ENCODE measurements at places on chromosomes 7 and 10. TPM values are rescaled to one million over a fixed set of nuclear protein-coding genes. Genes with fewer than 3 reads are reported as not detected.
A peak's percentile ranks its signal among the peaks of the same experiment; 100 is the strongest.

DNA sequence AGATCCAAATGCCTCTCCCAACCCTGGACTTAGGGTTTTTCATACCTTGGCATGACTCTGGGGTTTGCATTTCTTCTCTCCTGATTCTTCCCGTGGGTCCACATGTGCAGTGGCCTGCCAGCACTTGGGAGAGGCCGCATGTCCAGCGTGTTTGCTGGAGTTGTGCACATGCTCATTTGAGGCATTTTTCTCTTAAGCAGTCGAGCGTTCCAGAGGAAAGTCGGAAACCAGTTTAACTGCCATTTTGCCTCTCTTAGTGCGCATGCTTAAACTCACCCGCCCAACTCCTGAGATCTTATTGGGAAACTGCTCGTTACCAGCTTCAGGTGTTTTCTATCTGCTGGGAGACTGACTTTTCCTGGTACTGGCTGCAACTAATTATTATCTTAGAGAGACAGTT is 888.4 kb upstream of the PHF14 start:
- no peak for DNase-seq

- DNase-seq, result no peak
Observed at GRCh38 chr10:22832066-22832602, 95.7 kb upstream of the ARMC3 start.

Gene AGR3
- total RNA-seq, result not detected

Gene SLC13A1
- not detected for total RNA-seq

- DNase-seq, result peak; percentile 84
Observed at GRCh38 chr10:119401671-119402395, 140.7 kb downstream of the RGS10 start.

DNA sequence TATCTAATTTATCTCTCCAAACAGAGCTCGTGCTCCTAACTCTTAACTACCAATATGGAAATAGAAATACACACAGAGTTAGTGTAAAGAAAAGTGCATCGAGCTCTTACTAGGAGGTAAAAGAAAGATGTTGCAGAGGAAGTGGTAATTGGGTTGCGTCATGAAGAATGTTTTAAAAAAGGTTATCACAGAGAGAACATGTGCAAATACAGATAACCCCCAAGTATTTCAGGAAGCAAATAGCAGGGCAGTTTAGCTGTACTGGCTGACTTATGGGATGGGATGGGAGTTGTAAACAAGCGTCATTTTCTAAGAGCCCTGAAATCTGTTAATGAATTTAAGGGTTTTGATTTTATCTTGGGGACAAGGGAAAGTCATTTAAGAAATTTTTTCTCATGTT is 153.9 kb downstream of the AGMO start:
- DNase-seq, result no peak

Gene LIPK
- total RNA-seq, result not detected

Gene TFR2
- total RNA-seq, result 1.2 TPM

Gene MAGI2
- total RNA-seq, result 51.3 TPM

DNA sequence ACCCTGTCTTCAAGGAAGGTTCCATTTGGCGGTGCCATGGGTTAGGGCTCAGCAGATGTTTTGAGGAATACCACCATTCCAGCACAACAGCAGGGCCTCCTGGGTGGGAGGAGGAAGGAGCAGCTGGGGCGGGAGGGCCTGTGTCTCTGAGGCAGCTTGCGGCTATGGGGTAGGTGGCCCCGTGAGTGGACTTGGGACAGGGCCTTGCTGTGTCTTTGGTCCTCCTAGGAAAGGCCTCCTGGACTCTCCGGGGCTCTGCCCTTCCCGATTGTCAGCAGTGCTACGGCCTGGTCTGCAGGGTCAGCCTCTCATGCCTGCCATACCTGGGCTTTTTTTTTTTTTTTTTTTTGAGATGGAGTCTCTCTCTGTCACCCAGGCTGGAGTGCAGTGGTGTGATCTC is 96.7 kb downstream of the PAXIP1 start:
- no peak for DNase-seq

DNA sequence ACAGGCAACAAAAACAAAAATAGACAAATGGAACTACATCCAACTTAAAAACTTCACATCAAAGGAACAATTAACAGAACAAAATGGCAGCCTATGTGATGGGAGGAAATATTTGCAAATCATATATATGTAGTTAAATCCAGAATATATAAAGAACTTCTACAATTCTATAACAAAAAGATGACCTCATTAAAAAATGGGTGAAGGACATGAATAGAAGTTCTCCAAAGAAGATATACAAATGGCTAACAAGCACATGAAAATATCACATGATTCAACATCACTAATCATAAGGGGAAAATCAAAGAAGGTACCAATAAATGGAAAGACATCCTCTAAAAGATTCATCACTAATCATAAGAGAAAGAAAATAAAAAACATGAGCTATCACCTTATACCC is 416.1 kb downstream of the LRMDA start:
- DNase-seq, result no peak

Data from sciatic nerve (tissue), 2 donors.